ENCODE measurements at places on chromosomes 13 and 19.

GRCh38 chr13:47846886-47847285 lies 154.2 kb downstream of the SUCLA2 start:
- DNase-seq: no peak

DNA sequence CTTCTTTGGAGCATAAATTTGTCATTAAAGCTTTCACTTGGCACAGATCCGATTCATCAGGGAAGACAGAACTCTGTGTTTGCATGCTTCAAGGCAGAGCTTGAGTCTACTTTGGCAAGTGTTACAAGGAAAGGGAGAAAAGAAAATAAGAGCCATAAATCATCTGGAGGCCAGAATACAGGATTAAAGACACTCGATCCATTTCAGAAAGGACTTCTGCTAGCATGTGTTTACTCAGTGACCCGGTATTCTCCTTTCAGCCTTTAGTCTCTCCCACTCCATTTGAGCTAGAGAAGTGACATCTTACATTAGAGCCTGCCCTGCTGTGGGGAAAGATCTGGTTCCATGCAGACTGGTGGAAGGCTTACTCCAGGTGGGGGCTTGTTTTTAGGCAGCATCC lies 306.4 kb downstream of the KLF5 start:
- no peak for DNase-seq

GRCh38 chr19:17041976-17042375 lies 15.4 kb upstream of the CPAMD8 start:
- no peak for DNase-seq

GRCh38 chr13:30757026-30757742 lies 21.8 kb downstream of the ALOX5AP start:
- DNase-seq: no peak

DNA sequence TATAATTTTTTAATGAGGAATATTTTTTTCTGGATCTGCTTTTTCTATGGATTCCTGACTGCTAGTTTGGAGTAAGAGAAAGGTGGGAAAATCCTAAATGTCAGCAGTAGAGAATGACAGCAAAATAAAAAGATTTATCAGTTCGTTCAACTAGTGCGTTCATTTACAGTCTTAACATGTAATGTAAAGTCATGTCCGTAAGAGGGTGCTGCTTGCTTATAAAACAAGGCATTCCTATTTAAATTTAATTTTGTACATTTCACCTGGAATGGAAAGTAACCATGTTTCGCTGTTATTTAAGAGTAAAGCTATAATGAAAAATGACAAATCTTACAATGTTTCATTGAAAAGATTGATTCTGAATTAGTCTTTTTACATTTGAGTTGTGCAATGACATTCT lies 76.6 kb downstream of the ZMYM2 start:
- no peak for DNase-seq

DNA sequence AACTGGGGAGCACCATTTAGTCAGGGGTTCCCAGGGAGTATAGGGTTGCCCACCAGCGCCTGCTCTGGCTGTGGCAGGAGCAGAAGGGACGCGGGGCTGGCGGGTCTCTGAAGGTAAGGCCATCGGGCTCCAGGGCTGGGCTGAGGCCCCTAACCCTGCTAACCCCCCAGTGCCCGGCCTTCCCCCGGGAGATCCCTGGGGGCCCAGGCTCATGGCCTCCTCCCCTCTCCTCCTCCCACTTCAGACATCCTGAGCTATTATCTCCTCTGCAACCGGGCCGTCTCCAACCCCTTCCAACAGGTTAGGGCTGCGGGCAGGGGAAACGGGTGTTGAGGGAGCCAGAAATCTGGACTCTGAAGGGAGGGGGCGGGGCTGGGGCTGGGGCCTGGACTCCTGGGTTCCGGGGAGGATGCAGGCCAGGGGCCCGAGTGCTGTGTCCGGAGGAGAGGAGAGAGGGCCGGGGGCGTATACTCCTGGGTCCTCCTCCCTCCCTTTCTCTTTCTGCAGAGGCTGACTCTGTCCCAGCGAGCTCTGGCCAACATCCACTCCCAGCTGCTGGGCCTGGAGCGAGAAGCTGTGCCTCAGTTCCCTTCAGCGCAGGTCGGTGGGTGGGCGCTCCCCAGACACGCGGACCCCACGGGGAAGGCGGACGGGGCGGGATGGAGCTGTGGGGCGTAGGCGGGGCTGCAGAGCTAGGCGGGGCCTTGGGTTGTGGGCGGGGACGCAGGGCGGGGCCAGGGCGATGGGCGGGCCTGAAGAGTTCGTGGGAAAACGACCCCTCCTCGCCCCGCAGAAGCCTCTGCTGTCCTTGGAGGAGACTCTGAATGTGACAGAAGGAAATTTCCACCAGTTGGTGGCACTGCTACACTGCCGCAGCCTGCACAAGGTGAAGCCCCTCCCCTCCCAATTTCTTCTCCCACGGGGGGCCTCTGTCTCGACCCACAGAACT lies 15.3 kb downstream of the TTYH1 start:
- DNase-seq: no peak

DNA sequence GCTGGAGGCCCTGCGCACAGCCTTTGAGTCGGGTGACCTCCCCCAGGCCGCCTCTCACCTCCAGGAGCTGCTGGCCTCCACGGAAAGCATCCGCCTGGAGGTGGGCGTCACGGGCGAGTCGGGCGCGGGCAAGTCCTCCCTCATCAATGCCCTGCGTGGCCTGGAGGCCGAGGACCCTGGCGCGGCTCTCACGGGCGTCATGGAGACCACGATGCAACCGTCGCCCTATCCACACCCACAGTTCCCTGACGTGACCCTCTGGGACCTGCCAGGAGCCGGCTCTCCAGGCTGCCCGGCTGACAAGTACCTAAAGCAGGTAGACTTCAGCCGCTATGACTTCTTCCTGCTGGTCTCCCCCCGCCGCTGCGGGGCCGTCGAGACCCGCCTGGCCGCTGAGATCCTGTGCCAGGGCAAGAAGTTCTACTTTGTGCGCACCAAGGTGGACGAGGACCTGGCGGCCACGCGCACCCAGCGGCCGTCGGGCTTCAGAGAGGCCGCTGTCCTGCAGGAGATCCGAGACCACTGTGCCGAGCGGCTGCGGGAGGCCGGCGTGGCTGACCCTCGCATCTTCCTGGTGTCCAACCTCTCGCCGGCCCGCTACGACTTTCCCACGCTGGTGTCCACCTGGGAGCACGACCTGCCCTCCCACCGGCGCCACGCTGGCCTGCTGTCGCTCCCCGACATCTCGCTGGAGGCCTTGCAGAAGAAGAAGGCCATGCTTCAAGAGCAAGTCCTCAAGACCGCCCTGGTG lies 2.9 kb downstream of the IRGC start:
- no peak for DNase-seq

GRCh38 chr13:93248627-93249047 lies 22.0 kb downstream of the GPC6 start:
- no peak for DNase-seq

- no peak for DNase-seq
Observed at GRCh38 chr13:104170980-104171555, 1104.9 kb upstream of the SLC10A2 start.

GRCh38 chr19:45834970-45835369 lies 19.9 kb upstream of the RSPH6A start:
- no peak for DNase-seq

DNA sequence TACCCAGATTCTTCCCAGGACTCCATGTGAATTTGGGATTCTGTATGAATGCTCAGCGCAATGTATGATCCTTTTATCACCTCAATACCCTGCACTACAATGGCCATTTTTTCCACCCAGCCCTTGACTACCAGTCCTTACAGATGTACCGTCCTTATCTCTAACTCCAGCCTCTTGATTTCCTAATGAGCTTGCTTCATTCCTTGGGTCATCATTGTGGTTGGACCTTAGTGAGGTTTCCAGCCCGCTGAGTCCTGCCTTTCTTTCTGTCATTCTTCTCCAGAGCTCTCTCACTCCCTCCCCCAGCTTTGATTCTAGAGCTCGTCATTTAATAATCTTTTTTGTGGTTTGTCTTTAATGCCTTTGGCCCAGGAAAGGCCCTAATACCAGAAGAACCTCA lies 438.5 kb downstream of the ZNF536 start:
- DNase-seq: no peak

- no peak for DNase-seq
Observed at GRCh38 chr19:18253716-18254115, 20.5 kb downstream of the IQCN start.

DNA sequence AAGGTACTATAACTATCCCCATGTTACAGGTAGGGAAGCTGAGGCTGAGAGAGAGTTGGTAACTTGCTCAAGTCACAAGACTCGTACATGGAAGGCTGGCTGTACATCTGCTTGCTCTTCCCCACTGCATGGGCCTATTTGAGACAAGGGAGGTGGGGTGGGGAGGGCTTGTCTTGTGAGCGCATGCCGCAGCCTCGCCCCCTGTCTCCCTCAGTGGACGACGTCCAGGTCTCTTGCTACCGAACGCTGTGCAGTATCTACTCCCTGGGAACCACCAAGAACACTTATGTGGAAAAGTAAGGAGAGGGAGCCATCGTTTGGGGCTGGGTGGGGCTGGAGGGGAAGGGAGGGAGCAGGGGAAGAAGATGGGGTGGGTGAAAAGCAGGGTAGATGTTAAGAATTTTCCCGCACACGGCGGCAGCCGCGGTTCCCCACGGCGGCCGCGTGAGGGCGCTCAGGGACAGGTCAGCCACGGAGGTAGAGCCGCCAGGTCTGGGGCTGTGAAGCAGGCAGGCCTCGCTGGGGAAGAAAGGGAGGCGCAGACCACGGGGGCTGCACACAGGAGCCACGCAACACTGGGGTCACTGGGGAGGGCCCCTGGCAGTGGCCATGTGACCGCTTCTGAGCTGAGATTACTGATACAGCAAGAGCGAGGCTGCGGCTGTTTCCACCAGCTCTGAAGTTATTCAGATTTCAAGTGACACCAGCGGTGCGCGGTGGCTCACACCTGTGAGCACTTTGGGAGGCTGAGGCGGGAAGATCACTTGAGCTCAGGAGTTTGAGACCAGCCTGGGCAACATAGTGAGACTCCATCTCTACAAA lies 81.5 kb downstream of the RYR1 start:
- DNase-seq: peak; percentile 70

DNA sequence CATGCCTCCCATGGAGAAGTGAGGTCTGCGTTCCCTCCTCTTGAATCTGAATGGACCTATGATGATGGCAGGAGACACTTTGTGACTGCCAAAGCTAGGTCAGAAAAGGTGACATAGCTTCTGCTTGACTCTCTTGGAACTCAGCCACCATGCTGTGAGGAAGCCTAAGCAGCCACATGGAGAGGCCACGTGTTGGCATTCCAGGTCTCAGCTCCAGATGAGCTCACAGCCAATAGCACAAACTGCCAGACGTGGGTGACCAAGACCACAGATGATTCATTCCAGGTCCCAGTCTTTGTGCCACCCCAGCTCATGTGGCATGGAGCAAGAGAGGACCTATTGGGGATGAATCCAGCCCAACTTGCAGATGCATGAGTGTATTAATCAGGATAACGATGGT lies 8.7 kb upstream of the GGACT start:
- no peak for DNase-seq

GRCh38 chr19:4087787-4088679 lies 21.3 kb upstream of the ZBTB7A start:
- no peak for DNase-seq

- no peak for DNase-seq
Observed at GRCh38 chr13:100336795-100337516, 248.1 kb downstream of the PCCA start.

- DNase-seq: peak; percentile 58
Observed at GRCh38 chr19:41934849-41935374, 6.7 kb upstream of the ERFL start.

GRCh38 chr13:42056146-42056545 lies 7.7 kb downstream of the DGKH start:
- DNase-seq: no peak

- no peak for DNase-seq
Observed at GRCh38 chr19:1470055-1470304, 9.0 kb downstream of the C19orf25 start.

DNA sequence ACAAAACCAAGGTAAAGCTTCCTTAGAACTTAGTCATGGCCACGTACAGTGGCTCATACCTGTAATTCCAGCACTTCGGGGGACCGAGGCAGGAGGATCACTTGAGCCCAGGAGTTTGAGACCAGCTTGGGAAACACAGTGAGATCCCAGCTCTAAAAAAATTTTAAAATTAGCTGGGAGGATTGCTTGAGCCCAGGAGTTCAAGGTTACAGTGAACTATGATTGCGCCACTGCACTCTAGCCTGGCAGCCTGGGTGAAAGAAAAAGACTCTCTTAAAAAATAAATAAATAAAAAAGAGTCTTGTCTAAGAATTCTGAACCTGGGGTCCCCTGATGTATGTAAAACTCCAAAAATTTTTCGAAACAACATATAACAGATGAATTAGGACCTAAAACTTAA lies 34.9 kb downstream of the N4BP2L2 start:
- no peak for DNase-seq

DNA sequence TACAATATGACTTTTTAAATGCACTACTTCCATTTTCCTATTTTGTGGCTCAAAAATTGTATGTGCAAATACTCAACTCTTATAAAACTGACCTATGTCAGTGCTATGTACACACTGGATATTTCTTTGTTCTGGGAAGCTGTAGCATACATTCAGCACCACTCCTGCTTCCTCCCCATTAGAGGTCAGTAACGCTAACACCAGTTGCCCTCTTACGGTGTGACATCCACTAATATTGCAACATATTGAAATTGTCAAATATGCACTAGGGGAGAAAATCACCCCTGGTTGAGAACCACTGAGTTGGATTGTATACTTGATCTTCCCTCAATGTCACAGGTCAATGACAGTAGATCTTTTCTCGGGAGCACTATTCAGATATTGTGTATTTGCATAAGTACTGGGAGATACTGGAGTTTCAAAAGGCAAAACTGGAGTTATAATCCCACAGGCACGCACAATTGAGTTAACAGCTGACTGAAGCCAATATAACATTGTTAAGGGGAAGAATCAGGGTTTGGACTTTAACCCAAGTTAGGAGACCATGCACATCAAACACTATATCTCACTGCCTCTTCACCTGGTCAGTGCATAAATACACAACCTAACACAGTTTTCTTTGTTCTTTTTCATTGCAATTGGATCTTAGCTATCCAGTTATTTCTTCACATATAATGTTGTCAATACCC lies 1276.5 kb upstream of the MIR17HG start:
- no peak for DNase-seq

DNA sequence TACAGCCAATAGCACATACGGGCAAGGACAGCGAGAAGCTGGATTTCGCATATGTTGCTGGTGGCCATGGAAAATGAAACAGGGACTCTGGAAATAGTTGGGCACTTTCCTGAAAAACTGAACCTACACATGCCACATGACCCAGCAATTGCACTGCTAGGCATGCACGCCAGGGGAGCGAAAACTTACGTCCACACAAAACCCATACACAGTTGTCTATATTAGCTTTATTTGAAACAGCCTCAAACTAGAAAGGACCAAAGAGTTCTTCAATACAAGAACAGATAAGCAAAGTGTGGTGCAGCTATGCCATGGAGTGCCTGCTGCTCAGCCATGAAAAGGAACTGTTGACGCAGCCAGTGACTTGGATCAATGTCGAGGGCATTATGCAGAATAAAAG lies 7.3 kb upstream of the SPACA7 start:
- DNase-seq: no peak

Data from activated CD8-positive, alpha-beta memory T cell treated with anti-CD3 and anti-CD28 coated beads for 1 hour (primary cell).